Urinary bladder (tissue), 4 donors: ENCODE measurements at places on chromosomes 6 and 20. TPM values are rescaled to one million over a fixed set of nuclear protein-coding genes. Genes with fewer than 3 reads are reported as not detected.

DNA sequence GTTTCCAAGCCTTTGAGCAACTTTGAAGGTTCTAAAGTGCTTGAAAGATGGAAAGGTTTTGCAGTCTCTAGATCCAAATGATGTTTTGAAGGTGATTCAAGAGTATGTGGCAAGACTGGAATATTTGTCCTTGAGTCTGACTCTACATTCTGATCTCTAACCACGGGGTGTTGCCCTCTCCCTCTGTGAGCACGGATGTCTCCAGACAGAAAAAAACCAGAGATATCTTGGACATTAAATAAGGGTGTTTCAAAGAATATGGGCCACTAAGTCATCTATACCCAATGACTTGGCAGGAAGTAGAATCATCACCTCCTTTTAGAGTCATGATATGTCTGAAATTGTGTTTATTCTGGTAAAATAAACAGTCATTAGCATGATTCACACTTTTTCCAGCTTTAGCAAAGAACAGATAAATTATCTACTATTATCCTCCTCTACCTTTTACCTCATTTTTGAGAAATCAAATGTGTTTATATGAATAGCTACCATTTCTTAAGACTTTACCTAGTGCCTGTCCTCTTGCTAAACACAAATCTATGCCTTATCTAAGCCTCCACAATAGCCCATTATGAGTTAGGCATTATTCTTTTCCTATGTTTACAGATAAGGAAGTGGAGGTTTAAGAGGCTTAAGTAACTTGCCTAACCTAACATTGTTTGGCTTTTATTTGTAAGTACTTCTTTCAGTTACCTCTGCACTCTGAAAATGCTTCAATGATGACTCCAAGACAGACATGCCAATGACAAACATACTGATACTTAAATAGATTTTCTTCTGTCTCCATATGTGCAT is 384.4 kb downstream of the BMP2 start:
- DNase-seq: no peak

DNA sequence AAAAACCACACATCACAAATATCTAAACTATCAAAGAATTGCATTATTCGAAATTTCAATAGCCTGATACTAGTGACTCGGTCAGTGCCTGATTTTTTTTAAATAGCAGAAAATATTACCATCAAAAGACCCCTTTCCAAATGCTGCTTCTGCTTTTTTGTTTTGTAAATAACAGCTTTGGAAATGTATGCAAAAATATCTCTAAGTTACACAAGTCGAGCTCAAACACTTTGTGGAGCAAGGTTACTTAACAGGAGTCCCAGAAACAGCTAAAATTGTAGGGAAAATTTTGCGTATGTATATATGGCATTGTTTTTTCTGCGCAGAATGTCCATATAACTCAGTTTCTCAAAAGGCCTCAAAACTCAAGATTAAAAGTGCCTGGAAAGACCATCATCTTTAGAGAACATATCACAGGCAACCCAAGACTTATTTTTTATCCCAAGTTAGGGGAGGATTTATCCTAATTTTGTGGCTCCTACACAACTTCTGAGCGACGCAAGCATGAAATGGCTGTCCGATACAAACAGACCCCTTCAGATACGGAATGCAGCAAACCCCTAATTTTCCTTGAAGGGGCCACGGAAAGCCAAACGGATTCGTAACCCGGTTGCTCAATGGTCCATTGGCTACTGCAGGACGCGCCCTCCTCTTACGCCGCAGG is 1.3 kb downstream of the CEP85L start:
- no peak for DNase-seq

Gene VTA1
- 32.3 TPM for polyA plus RNA-seq

Gene C6orf118
- polyA plus RNA-seq: not detected

Gene SALL4
- polyA plus RNA-seq: 0.06 TPM

GRCh38 chr6:136486357-136486756 is 63.9 kb downstream of the MAP7 start:
- DNase-seq: no peak

DNA sequence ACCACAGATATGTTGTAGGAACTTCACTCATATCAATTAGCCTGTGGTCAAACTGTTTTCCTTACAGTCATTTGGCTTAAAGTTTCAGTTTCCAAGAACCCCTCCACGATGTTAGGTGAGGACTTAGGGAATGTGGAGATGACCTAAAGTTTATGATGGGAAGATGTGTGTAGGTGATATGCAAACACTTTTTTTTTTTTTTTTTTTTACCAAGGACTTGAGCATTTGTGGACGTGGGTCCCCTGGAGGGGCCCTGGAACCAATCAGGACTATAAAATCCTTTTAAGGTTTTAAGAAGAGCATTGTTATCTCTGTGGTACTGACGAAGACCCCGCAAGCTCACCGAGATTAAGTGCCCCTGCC is 478 bp upstream of the MTHFD1L start:
- DNase-seq: no peak

DNA sequence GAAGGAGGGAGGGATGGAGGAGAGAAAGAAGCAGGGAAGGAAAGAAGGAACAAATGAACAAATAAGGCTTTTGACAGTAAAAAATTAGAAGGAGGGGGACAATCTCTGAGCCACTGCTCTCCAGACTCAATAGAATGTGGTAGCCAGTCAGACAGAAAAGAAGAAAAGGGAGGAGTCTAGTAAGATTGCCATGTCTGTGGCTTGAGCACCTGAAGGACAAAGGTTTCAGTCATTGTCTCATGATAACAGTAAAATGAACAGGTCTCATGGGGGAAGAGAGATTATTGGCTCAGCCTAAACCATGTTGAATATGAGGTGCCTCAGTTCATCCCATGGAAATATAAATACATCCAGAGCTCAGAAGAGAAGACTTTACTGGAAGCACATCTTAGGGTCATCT is 14.0 kb upstream of the LOC128125822 start:
- DNase-seq: no peak

DNA sequence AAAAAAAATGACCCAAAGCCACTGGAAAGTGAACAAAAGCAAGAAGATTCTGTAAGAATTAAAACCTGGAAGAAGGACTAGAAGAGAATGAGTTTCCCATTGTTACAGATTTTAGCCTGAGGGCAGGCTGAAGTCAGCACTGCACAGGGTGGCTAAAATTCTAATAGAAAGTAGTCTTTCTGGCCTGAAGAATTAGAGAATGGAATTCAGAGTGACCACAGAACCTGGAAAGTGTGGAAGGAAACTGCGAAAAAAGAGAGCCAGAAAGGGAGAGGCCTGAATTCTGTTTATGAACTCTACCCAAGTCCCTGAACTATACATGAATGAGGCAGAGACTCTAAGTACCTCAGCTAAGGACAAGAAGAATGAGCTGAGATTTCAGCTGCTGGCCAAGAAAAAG is 38.9 kb upstream of the FILIP1 start:
- DNase-seq: no peak

Gene PRKN
- polyA plus RNA-seq: 3.5 TPM

DNA sequence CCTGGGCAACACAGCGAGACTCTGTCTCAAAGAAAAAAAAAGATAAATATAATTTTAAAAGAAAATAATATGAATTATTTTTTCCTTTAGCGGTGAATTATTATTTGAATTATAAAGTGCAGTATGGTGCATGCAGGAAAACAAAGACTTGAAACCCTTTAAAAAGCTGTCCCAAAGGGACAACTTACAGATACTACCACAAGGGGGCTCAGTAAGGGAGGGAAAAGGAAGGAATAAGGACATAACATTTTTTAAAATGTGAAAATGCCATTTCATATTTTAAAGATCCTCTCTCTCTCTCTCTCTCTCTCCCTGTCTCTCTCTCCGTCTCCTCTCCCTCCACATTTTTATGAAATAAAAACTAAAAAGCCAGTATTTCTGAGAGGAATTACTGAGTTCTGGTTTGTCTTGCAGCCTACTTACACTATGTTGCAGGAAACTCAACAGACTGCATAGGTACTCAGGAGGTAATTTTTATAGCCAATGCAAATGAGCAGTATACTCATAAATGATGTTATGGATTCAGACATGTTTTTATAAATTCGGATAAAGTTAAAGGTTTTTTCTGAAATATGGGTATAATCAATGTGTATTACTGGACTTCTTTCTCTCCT is 455.0 kb upstream of the GJE1 start:
- no peak for DNase-seq

Gene IFNGR1
- 78.8 TPM for polyA plus RNA-seq

Gene GATA5
- 27.4 TPM for polyA plus RNA-seq

DNA sequence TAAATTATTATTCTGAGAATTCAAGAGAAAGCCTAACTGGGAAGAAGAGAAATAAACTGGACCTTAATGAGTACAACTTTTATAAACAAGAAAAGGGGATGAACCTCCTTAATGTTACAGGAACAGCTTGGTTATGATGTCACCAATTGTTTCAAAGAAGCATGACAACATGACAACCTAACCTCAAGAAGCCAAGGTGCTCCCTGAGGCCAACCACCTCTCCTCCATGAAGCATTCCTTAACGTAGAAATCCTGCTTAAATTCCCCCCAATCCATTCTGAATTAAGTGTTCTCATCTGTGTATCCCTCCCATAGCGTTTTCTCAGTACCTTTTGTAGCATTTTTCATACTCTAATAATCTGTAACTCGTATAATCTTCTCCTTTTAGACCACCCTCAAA is 1.7 kb downstream of the HBS1L start:
- DNase-seq: no peak

Gene PNLDC1
- polyA plus RNA-seq: 0.15 TPM

Gene SNAP25
- 1.6 TPM for polyA plus RNA-seq

Gene COL10A1
- polyA plus RNA-seq: not detected

Gene ADGRB3
- 4.7 TPM for polyA plus RNA-seq

Gene DNMT3B
- polyA plus RNA-seq: 1.0 TPM

- DNase-seq: no peak
These were observed 19.2 kb downstream of the RRAGD start for GRCh38 chr6:89392823-89393222.

DNA sequence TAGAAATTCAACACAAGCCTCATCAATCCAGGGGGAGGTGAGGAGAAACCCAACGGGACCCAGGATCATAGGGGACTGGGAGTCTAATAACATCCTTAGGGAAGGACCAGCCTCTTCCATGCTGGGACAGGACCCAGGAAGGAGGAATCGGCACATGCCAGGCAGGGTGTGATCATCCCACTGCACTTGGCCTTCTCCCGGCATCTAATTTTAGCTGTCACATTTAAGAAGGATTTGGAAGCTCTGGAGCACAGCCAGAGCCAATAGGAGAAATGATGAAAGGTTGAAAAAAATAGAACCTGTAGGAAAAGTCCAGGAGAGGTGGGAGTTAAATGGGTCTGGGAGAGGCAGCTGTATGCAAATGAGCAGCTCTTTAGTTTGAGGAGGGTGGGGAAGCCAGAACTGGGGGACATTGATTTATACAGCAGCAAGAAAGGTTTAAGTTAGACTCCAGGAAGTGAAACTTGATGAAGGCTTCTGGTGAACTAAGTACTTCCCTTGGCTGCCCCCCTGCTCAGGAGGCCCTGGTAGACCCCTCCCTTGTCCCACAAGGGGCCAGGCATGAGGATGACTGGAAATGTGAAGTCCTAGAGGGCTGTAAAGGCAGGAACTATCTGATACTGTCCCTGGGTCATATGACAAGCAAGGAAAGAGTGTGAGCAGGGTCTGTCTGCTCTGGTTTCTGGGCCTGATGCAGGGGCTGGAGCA is 260.3 kb downstream of the LRFN2 start:
- DNase-seq: no peak

GRCh38 chr6:166718516-166718915 is 91.5 kb upstream of the RPS6KA2 start:
- no peak for DNase-seq

DNA sequence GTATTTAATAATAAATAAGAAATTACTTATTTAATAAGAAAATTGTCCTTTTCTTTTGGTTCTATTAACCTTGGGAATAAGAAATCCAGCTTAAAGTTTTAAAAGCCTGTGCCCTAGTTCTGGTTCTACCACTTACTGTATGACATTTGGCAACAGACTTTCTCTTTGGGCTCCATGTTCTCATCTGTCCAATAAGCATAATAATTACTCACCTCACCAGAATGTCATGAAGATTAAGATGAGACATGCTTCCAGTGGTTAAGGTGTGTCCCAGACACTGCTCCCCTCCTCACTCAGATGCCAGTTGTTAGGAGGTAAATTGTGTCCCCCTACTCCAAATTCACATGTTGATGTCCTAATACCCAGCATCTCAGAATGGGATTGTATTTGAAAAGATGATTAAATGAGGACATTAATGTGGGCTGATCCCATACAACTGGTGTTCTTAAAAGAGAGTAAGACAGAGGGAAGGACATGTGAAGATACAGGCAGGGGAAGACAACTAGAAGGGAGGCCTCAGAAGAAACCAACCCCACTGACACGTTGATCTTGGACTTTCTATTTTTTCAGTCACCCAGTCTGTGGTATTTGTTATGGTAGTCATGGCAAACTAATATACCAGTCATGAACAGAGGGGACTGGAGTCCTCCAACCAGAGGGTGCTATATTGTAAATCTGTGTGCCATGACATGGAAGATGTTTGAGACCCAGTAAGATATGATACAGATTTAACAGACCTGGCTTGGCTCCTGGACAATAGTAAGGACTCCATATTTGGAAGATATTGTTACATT is 6.4 kb upstream of the MICAL1 start:
- DNase-seq: no peak

GRCh38 chr6:104813552-104813951 is 46.2 kb downstream of the HACE1 start:
- no peak for DNase-seq

- no peak for DNase-seq
These were observed 4.3 kb downstream of the BMP6 start for GRCh38 chr6:7730001-7730783.

Gene ZBP1
- polyA plus RNA-seq: 0.46 TPM

Gene MACROD2
- 3.0 TPM for polyA plus RNA-seq

Gene KIFC1
- 1.2 TPM for polyA plus RNA-seq
